ENCODE measurements at places on chromosomes 1 and 21.
A peak's percentile ranks its signal among the peaks of the same experiment; 100 is the strongest.

DNA sequence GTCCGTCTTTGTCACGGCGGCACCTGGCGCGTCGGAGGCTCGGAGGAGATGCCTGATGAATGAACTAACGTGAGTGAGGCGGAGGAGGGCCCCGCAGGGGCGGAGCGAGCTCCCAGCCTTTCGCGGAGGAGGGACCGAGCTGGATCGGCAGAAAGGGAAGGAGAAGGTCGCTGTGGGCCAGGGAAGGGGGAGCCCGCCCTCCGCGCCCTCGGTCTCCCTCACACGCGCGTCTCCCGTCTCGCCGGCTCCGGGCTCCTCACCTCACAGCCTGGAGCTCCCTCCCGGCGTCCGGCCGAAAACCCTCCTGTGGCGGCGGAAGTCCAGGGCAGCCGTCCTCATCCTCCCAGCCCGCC is 519 bp downstream of the ZNF496 start:
- DNase-seq, result peak; percentile 67

GRCh38 chr1:239899747-239900146 is 191.9 kb upstream of the FMN2 start:
- DNase-seq, result no peak

DNA sequence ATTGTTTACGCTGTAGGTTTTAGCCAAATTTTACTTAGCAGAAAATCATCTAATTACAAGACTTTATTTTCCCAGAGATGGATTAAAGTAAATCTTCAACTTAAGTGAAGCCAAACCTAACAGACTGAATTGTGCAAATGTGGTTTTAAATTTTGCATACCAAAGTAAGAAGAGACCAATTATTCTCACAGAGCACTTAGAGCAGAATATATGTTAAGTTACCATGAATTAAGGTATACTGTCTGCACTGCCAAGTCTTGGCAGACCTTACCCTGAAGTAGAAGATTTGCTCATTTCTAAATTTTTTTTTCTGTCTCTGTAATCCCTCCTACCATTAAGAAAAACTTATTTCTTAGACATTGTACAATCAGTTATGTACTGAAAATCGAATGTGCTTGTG is 24.1 kb downstream of the MRPS6 start:
- no peak for DNase-seq

- DNase-seq, result no peak
Measured at GRCh38 chr1:115219927-115220326, 118.1 kb downstream of the NGF start.

- no peak for DNase-seq
Measured at GRCh38 chr21:39924577-39925308, 57.5 kb downstream of the PCP4 start.

DNA sequence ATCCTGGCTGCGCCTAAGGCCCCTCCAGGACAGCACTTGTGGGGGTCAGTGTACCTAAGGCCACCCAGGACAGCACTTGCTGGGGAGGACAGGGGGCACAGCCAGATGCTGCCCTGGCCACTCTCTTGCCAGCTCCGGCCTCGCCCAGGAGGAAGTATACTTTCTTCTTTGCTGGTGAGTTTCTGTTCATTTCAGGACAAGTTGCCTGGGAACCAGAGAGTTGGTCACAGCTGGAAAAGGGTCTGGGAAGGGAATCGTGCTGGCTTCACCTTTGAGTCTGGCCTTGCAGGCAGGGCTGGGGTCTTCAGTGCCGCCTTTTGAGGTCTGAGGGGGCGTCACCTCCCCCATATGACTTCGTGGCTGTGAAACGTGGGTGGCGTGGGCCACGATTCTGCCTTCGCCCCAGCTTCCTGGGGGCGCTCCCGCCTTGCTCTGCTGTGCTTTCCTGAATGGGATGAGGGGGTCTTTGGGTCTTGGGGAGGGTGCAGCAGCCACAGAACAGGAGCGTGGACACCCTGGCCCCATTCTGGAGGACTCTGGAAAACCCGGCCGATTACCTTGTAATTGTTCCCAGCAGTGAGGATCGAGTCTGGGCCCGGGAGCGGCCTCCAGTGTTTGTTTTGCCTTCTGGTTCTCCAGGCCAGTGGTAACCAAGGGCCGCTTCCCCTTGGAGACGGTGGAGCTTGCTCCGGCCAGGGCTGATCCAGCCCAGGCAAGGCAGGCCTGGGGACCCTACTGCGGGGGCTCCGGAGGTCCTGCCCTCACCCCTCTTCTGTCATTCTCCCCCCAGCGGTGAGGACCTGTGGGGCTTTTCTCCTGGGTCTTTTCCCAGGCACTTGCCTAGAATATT is 45.9 kb downstream of the SPSB1 start:
- no peak for DNase-seq

- no peak for DNase-seq
Measured at GRCh38 chr1:55611123-55611522, 396.0 kb upstream of the USP24 start.

- DNase-seq, result no peak
Measured at GRCh38 chr1:39381839-39382238, 109.6 kb upstream of the BMP8A start.

Data from HT1080 (cell line).